ENCODE measurements at places on chromosomes 11 and 22.

DNA sequence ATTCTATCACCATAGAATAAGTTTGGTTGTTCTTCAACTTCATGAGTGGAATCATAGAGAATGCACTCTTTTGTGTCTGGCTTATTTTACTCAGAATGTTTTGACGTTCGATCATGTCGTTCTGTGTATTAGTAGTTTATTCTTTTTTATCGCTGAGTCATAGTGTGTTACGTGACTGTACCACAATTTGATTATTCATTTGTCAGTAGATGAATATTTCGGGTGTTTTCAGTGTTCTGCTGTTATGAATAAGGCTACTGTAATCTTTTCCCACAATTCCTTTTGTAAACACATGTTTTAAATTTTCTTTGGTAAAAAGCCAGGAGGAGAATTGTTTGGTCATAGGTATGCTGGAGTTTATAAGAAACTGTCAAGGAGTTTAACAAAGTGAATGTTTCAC lies 279.9 kb upstream of the B3GAT1 start:
- DNase-seq: no peak

- DNase-seq: no peak
These were observed 804 bp downstream of the KCNK4 start for GRCh38 chr11:64291752-64292459.

GRCh38 chr11:95429376-95429907 lies 198.4 kb upstream of the SESN3 start:
- no peak for DNase-seq

- peak; percentile 79 for DNase-seq
These were observed 226.9 kb downstream of the SNX19 start for GRCh38 chr11:130689222-130689908.

DNA sequence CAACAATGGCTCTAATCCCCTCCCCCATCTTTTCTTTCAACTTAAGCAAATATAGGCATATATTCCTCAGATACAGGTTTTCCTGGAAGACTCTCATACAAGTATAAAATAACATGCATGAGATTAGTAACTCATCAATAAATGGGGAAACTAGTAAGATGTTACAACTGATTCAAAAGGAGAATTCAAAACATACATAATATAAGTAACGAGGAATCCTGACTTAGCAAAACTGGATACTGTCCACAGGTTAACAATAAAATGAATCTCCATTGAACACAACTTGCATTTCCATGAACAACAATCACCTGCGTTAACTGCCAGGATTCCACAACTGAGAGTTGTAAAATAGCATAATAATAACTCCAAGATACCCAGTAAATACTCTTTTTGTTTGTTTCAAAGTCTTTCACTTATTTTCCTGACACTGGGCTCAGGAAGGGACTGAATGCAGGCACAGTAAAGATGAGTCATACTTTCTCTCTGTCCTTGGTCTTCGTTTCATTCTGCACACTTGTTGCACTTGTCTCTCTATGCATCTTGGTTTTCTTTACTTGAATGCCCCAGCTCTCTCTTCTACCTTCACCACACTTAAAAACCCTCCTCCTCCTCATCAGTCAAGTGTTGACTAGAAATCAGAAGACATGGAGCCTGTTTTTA lies 8.1 kb downstream of the APIP start:
- DNase-seq: no peak
